Motor neuron (in vitro differentiated cells): ENCODE measurements at places on chromosomes 2 and 18. TPM values are rescaled to one million over a fixed set of nuclear protein-coding genes. Genes with fewer than 3 reads are reported as not detected.
A peak's percentile ranks its signal among the peaks of the same experiment; 100 is the strongest.

CFAP221 gene
- total RNA-seq = 18.7 and 24.8 TPM in 2 replicates

DNA sequence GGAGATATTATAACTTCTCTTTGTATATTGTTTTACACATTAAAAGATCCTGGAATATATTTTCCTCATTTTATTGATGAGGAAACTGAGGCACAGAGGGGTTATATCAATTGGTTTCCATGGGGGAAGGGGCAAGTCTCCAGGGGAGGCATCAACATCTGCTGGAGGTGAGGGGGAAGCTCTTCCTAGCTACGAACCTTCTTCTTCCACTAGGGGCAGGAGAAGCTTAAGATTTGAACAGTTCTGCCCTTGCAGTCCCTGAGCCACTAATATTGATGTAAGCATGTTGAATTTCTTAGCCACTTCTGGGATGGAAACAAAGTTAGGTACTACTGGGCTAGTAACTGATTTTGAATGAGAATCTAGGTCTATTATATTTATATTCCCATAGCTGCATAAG lies 140.1 kb upstream of the AQP4 start:
- peak; percentile 34 for ATAC-seq

TAF4B gene
- total RNA-seq = 3.3 and 4.0 TPM in 2 replicates

CD28 gene
- 0.10 TPM in 1 of 2 replicates, not detected in the other for total RNA-seq

DNA sequence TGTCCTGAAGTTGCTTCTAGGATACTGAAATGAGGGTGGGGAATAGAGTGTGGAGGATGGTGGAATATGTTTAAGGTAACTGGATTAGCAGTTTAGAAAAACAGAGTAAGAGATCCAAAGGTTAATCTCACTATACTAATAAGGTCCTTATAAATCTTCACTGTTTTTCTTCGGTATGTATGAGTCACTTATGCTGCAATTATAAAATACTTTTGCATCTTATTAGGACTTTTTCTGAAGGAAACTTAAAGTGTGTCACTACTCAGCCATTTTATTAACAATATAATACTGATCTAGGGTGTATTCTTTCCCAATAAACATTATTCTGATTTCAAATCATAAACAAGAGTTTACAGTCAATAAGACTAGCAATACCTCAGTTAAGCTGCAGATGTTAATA lies 182.3 kb downstream of the ZNF521 start:
- ATAC-seq = no peak

DARS1 gene
- total RNA-seq = 52.6 and 55.2 TPM in 2 replicates

GRCh38 chr2:34031097-34031496 lies 432.0 kb upstream of the FAM98A start:
- ATAC-seq = no peak

DNA sequence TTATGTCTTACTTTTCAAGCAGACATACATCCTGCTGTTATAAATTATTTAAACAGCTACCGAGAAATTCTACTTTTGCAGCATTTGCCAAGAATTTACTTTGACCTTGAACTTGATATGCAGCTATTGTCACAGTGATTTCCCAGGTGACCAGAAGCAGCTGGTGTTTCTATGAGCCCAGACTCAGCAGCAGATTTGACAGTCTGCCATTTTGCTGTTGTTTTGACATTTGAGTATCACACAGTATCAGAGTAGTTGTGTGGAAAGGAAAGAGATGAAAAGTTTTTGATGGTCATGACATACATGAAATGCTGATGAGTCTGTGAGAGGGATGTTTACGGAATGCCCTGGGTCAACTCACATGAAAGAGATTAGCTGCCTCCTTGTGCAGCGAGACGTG lies 6.6 kb upstream of the CCDC195 start:
- ATAC-seq = no peak

GRCh38 chr18:54805571-54806334 lies 22.5 kb upstream of the RAB27B start:
- ATAC-seq = peak; percentile 56

IL1RN gene
- total RNA-seq = 0.23 and 0.29 TPM in 2 replicates

DNA sequence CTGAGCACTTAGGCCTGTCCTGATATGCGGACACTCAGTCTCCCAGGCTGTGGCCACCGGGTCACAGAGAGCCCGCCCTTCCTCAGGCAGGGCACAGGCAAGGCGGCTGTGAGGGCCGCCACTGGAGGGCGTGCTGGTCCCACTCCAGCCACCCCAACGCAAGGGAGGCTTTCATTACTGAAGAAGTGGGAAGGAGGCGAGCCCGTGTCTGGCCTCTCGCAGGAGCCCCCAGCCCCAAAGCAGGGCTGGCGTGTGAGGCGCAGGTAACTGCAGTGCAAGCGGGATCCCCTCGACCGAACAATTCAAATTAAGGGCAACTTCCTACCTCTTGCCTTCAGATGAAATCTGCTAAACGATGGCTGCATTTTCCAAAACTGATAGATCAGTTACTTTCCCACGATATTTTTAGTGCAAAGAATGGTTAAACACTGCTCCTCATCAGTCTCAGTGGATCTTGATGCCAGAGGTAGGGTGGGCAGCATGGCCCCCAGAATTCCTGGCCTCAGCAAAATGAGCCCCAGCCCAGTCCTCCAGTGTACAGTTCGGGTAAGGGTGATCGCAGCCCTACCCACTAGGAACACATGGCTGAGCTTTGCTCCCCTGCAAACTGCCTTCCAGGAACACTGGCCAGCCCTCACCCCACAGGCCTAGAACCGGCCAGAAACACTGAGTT lies 97.2 kb downstream of the SEPTIN10 start:
- ATAC-seq = peak; percentile 49

METAP1D gene
- total RNA-seq = 19.9 and 26.9 TPM in 2 replicates

DNA sequence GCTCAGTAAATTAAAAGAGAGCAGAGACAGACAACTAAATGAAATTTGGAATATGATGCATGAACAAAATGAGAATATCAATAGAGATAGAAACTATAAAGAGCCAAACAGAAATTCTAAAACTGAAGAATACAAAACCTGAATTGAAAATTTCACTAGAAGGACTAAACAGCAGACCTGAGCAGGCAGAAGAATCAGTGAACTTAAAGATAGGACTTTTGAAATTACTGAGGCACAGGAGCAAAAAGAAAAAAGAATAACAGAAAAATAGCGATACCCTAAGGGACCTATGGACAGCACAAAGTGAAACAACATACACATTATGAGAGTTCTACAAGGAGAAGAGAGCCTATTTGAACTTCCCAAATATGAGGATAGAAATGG lies 41.6 kb downstream of the UNC50 start:
- ATAC-seq = no peak

GRCh38 chr2:204591225-204591624 lies 46.0 kb downstream of the PARD3B start:
- no peak for ATAC-seq

DNA sequence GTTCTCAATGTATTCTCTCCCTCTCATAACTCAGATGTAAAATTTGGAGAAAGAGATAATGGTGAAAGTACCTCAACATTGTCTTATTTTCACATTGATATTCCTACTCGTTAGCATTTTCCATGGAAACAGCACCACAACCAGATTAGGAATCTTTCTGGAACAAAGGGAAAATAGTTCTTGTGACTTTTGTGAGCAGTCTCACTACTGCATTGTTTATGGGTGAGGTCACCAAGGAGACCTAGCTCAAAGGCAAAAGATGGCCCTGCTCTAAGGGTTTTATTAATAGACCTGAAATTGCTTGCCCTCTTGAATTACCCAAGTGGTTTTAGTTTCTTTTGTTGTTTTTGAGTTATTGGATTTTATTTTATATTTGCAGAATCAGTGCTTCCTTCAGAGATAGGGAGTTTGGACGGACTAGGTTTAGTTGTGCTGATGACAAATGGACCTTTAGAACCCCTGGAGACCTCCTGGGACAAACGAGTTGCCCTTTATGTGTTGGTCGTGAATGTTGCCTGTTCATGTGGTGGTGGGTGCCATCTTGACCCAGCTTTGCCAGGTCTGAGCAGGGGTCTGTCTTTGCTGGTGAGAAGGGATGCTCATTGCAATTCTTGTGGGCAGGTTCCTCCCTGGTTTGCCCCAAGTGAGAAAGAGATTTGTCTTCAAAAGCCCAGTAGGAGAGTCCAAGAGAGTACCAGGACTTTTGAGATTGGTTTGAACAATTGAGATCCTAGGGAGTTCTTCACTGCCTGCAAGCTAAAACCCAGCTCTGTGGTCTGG lies 58.1 kb downstream of the INPP4A start:
- peak; percentile 52 for ATAC-seq

DNA sequence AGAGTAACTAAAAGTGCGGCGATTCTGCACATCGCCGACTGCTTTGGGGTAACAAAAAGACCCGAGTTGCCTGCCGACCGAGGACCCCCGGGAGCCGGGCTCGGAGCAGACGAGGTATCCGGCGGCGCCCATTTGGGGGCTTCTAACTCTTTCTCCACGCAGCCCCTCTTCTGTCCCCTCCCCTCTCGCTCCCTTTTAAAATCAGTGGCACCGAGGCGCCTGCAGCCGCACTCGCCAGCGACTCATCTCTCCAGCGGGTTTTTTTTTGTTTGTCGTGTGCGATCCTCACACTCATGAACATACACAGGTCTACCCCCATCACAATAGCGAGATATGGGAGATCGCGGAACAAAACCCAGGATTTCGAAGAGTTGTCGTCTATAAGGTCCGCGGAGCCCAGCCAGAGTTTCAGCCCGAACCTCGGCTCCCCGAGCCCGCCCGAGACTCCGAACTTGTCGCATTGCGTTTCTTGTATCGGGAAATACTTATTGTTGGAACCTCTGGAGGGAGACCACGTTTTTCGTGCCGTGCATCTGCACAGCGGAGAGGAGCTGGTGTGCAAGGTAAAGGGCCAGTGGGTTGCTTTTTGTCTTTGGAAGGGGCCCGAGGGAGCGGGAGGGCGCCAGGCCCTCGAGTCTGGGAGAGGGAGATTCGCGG lies 1.4 kb downstream of the TRIB2 start:
- no peak for ATAC-seq

CCL20 gene
- not detected in 2 replicates for total RNA-seq

- no peak for ATAC-seq
Measured at GRCh38 chr2:196590286-196590685, 49.2 kb upstream of the CCDC150 start.

GRCh38 chr2:226185616-226186211 lies 613.9 kb downstream of the IRS1 start:
- ATAC-seq = no peak

DNA sequence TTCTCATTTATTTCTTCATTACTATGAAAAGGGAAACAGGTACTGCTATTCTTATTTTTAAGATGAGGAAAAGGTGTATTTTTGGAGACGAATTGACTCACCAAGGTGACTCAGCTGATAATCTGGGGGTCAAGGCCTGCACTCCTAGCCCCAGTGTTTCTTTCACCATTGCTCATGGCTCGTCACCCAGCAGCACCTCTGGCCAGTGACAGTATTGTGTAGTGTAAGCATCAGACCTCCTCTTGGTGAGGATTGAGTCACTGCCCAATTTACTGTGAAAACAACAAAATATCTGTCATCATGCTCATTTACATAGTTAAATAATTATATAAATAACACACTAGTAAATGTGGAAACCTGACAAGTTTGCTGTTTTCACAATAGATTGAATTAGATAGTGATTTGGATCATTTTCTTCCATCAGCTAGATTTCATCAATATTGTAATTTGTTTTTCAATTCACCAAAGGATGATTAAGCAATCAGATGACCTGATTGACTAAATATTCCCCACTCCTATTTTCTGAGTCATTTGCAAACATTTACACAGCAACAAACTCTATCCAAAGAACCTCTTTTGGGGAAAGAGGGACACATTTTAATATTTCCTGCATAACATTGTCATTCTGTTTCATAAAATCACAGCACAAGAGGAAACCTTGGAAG lies 492.8 kb upstream of the RAB12 start:
- peak; percentile 91 for ATAC-seq

DNA sequence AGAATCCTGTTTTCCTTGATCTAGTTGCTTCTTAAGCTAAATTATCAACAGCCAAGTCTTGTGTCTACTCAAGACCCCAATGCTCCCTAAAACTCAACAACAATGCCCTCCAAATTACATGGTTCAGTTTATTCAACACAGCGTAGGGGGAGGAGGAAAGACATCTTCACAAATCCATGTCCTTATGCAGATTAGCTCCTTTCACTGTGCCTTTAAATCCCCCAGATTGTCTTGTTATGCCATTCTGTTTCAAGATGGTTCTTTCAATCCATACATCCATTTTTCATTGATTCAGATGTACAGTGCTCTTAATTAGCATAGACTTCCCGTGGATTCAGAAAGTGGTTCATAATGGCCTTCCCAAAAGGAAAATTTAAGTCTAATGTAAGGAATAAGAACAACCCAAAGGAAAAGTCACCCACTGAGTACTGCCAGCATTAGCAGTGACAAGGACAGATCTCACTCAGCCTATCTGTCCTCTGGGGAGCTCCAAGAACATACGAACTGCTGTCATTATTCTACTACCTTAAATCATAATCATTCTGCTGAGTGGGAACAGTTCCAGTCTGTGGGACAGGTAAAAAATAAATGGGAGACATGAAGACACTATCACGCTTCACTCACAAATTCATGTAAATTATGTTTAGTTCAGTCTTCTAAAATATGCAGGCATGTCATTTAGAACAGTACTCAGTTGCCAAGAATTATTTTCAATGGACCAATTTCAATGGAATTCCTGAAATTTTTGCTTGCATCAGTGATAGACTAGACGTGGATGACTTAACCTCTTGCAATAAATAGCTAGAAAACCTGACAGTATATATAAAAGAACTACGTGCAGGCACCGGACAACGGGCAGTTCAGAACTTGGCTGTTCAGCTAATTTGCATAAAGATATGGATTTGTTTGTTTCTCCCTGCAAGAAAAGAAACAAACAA lies 58.9 kb upstream of the RNU4ATAC start:
- ATAC-seq = peak; percentile 72

DNA sequence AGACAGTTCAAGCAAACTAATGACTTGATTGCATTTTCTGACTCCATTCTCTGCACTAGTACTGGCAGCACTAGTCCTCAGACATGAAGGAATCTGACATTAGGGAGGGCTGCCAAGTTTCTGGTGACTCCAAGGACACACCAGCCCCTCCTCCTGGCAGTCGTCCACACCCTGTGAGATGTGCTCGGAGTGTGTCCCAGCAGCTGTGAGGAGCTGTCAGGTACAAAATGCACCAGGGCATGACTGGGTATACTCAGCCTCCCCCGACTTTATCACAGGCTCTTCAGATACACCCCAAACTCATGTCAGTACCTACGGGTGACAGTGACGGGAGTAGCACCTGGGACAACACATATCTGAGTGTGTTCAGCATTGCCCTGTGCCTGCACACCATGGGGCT lies 43.1 kb downstream of the EDAR start:
- no peak for ATAC-seq

DNA sequence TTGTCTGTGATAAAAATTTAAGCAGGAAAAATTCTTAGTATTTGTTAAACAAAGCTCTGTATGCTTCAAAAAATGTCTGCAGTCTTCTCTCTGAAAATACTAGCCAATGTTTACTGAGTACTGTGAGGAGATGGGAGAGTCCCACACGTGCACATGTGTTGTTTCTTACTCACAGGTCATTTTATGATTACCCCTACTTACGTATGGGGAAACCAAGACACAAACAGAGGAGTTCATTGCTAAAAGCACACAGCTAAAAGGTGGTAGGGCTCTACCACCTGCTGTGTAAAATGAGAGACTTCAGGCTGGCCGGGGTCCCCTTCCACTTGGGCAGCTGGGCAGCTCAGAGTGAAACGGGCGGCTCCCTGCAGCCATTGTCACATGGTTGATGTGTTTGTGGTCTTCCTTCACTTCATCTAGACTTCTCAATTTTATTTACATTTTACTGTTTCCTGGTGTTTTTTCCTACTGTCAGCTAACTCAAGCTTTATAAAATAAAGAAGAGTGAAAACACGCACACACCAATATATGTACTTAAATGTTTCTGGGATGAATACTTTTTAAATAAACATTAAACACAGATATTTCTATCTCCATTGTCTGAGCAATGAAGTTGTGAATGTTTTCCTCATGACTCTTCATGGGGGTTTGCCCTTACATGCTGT lies 71.2 kb downstream of the MBP start:
- ATAC-seq = no peak

- ATAC-seq = no peak
Measured at GRCh38 chr18:9321017-9321452, 13.5 kb upstream of the TWSG1 start.
